ENCODE measurements at places on chromosomes 2 and 18. TPM values are rescaled to one million over a fixed set of nuclear protein-coding genes. Genes with fewer than 3 reads are reported as not detected.

The REEP1 gene
- total RNA-seq = under 0.01 TPM

The TCF4 gene
- 11.9 TPM for total RNA-seq

- DNase-seq = no peak
These were observed at the start of gene AMER3 for GRCh38 chr2:130755256-130756052. TSS of gene AMER3 (plus strand) at chr2:130755540. CDS start at chr2:130762073, 6,533 bp downstream.

DNA sequence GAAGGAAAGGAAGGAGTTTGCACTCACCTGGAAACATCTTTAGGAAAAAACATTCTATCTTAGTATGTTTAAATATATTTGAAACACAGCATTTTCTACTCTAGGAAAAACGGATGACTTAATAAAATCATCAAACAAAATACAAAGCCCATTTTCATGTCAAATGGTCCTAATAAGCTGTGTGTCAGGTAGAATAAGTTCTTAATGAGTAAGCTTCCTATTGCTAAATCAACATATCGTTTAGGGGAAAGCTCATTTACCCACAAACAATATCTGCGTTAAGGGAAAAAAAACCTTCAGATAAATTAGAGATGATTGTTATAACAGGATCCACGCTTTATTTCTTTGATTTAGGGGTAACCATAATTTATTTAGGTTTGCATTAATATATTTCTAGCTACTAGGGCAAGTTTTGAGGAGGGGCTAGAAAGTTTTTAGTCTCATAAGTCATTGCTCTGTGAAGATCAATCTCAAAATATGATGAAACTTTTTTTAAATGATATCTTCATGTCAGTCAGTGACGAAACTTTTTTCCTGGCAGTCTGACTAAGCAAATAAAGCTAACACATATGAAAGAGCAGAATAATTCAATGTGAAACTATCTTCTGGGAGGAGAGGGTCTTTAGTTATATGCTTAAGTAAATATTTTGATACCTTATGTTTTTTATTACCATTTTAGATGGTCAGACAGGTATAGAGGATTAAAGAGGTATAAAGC lies 147.1 kb downstream of the WDSUB1 start:
- no peak for DNase-seq

DNA sequence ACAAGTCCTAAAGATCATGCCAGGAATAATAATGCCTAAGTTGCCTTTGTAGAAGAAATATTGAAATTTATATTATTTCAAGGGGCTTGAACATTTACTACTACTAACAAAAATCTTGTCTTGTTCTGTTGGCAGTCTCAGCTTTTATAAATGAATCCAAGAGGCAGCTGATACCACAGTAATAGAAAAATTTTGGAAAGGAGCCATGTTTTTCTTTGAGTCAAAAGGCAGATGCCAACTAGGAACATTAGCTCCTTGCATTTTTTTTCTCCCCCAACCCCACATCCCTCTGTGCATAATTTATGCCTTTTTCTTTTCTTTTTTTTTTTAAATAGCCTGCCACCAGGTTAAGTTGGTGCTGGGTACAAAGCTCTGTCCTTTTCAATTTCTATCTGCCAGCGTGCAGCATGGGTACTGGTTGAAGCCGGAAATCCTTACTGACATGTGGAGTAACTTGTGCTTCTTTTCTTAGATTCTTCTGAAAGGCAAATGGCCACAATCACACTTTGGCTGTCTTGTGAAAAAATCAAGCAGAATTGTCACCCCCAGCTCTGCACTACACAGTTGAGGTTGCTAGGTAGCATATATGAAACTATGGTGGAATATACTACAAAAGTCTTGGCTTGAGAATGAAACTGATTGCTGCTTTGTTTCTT lies 98.8 kb downstream of the RHBDD1 start:
- DNase-seq = no peak
